ENCODE measurements at places on chromosomes 1 and 21.

GRCh38 chr21:27536319-27536718, 569.4 kb upstream of the ADAMTS5 start:
- H3K27me3 ChIP-seq = no peaks in the 10 kb centered on the region
- DNase-seq = no peak
- H3K27ac ChIP-seq = no peak overlapping the region
- no peaks in the 10 kb centered on the region for H3K4me1 ChIP-seq
- H3K4me3 ChIP-seq = no peak overlapping the region

- no peak for DNase-seq
- H3K4me3 ChIP-seq = no peak overlapping the region
- H3K4me1 ChIP-seq = no peaks in the 10 kb centered on the region
- H3K36me3 ChIP-seq = no peaks in the 10 kb centered on the region
- H3K27me3 ChIP-seq = no peaks in the 10 kb centered on the region
- H3K27ac ChIP-seq = no peak overlapping the region
Observed at GRCh38 chr1:113657126-113657525, 102.2 kb downstream of the PHTF1 start.

- H3K27ac ChIP-seq = no peak overlapping the region
- DNase-seq = no peak
- H3K36me3 ChIP-seq = no peaks in the 10 kb centered on the region
- H3K4me3 ChIP-seq = no peak overlapping the region
Observed at GRCh38 chr1:208423526-208423925, 179.3 kb upstream of the PLXNA2 start.

DNA sequence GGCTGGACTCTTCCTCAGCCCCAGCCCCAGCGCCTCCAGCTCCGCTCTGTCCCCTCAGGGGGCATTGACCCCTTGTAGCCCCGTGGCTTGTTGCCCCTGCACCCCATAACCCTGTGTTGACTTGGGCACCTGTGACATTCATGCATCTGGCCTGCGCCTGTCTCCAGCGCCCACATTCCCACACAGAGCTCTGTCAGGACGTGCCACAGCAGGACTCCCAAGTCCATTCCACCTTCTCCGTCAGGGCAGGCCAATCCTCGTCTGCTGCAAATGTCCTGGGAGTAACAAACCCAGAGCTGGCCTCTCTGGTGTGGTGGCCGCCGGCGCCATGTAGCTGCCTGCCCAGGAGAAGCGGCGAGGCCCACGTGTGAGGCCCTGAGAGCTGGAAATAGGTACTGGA, 60.6 kb downstream of the AGPAT3 start:
- H3K27ac ChIP-seq = no peak overlapping the region
- H3K4me1 ChIP-seq = peaks cover 47% of the 10 kb centered on the region
- no peak for DNase-seq
- no peak overlapping the region for H3K4me3 ChIP-seq
- no peaks in the 10 kb centered on the region for H3K27me3 ChIP-seq

- H3K36me3 ChIP-seq = no peaks in the 10 kb centered on the region
- DNase-seq = no peak
- peaks cover 12% of the 10 kb centered on the region for H3K4me1 ChIP-seq
Observed at GRCh38 chr1:91799159-91799558, 86.8 kb downstream of the TGFBR3 start.

- H3K27me3 ChIP-seq = no peaks in the 10 kb centered on the region
- H3K36me3 ChIP-seq = peaks cover 52% of the 10 kb centered on the region
- peaks cover 15% of the 10 kb centered on the region for H3K4me1 ChIP-seq
- H3K27ac ChIP-seq = no peak overlapping the region
- no peak for DNase-seq
Observed at GRCh38 chr1:59379371-59379728, 82.5 kb downstream of the FGGY start.

DNA sequence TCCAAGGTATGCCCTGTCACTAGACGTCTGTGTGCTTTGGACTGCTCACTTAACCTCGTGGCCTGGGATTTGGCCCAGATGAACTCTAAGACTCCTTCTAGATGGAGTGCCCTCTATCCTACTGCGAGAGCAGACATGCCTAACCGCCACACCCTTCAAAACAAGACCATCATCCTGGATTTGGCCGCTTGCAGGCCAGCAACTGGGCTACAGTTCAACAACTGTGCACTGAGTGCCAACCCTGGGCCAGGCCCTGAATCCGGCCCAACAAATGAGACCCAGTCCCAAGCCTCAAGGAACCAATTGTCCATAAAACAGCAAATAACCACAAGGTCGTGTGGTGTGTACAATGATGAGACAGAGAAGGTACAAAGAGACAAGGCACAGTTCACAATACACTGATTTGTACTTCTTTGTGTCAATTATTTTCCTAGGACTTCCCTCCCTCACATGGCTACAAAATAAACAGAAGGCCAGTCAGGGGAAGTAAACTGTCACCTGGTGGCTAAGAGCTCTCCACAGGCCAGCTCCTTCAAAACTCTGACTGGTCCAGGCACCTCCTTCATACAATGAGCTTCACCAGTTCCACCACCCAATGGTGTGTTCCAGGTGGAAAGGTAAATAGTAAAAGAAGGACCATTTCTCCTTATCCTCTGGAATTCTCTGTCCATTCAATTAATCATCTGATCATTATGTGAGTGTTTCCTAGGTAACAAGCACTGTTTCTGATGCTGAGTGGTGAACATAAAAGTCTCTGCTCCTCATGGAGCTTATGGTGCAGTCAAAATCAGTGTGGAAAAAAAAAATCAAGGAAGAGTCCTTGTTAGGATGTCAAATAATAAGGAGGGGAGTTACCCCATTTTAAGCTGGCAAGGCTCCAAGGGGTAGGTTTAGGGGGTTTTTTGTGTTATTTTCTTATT, 60.4 kb downstream of the CAPZB start:
- peaks cover 10% of the 10 kb centered on the region for H3K36me3 ChIP-seq
- no peaks in the 10 kb centered on the region for H3K27me3 ChIP-seq
- peaks cover 45% of the 10 kb centered on the region for H3K4me1 ChIP-seq

GRCh38 chr1:110540891-110541685, 22.1 kb upstream of the KCNA10 start:
- H3K4me3 ChIP-seq = no peak overlapping the region
- H3K36me3 ChIP-seq = no peaks in the 10 kb centered on the region
- no peak for DNase-seq
- H3K27me3 ChIP-seq = peaks cover 12% of the 10 kb centered on the region
- no peaks in the 10 kb centered on the region for H3K4me1 ChIP-seq
